ENCODE measurements at places on chromosomes 6 and 20.

- no peak for DNase-seq
These were observed 1.4 kb upstream of the RRBP1 start for GRCh38 chr20:17683218-17684076.

GRCh38 chr20:10454151-10454750, 19.1 kb downstream of the SLX4IP start:
- DNase-seq, result no peak

DNA sequence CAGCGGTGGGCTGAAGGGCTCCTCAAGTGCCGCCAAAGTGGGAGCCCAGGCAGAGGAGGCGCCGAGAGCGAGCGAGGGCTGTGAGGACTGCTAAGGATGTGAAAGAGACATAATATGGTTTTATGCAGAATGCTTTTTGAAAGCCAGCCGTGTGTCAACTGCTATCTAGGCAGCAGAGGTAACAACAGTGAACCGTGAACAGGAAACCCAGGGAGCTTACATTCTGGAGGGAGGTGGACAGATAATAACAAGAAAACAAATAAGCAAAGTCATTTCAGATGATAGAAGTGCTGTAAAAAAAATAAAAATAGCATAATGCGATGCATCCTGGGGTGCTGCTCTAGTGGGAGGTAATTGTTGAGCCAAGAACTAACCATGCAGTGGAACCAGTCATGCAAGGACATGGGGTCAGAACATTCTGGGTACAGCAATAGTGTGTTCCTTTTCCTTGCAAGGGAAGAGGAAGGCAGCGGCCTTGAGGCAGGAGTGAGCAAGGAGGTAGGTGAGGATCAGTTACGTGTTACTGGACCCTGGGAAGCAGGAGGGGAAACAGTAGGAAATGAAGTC, 134.4 kb upstream of the TMEM170B start:
- DNase-seq, result no peak

GRCh38 chr6:57159127-57159526, 13.0 kb upstream of the BAG2 start:
- no peak for DNase-seq

- no peak for DNase-seq
These were observed 2.2 kb downstream of the SLC22A2 start for GRCh38 chr6:160256445-160256844.

DNA sequence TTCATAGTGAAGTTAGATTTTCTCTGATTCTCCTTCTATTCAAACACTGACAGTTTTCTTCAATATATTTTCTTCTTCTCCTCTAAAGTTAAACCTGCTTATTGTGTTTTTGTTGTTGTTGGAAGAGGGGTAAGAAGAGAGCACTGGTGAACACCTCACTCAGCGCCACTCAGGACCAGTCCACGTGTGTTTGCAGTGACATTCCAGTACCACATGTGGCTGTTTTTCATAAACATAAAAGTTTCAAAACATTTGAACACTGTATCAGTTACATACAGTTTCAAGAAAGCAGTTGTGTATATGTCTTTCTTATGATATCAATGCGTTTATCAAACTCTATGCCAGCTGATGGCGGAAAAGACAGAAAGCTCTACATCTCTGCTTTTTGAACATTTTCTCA, 86.7 kb downstream of the HMGCLL1 start:
- no peak for DNase-seq

DNA sequence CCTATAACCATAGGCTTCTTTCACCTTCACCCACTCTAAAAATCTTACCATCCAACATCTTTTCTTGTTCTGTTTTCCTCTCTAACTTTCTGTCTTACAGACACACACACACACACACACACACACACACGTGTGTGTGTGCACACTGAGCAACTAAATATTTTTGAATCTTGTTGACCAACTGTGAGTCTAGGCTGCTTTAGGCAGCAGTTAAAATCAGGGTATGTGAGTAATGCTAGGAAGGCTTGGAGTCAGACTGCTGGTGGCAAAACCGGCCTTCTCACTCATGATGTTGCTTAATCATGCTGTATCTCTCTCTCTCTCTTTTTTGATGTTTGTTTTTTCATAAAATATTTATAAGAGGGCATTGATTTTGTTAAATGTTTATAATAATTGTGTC, 103.1 kb upstream of the TBX18 start:
- no peak for DNase-seq

DNA sequence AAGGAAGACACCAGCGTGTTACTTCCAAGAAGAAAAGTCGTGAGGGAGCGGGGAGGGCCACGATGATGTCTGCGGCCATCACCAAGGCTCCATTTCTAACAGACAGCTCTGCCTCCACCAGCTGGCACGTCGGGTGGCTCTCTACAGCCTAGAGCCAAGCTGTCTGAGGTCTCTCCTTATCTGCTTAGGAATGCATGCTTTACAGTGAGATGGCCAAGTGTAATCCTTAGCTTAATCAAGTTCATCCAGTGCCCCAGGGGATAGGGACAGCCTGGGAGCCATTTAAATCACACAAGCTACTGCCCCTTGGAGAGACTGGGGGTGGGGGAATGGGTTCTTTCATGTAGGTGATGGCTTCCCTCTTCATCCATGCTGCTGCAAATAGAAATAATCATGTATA, 213.8 kb upstream of the CST7 start:
- DNase-seq, result no peak

DNA sequence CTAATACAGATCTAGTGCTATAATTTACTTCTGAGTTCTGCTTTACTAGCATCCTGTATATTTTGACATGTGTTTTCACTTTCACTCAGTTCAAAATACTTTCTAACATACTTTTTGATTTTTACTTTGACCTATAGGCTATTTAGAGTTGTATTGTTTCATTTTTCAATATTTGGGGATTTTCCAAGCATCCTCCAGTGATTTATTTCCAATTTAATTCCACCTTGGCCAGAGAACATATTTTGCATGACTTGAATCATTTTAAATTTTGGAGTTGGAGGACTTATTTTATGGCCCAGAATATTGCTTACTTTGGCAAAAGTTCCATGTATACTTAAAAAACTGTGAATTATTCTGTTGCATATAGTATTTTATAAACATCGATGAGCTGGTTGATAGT, 1215.6 kb upstream of the MAP3K7 start:
- DNase-seq, result no peak

DNA sequence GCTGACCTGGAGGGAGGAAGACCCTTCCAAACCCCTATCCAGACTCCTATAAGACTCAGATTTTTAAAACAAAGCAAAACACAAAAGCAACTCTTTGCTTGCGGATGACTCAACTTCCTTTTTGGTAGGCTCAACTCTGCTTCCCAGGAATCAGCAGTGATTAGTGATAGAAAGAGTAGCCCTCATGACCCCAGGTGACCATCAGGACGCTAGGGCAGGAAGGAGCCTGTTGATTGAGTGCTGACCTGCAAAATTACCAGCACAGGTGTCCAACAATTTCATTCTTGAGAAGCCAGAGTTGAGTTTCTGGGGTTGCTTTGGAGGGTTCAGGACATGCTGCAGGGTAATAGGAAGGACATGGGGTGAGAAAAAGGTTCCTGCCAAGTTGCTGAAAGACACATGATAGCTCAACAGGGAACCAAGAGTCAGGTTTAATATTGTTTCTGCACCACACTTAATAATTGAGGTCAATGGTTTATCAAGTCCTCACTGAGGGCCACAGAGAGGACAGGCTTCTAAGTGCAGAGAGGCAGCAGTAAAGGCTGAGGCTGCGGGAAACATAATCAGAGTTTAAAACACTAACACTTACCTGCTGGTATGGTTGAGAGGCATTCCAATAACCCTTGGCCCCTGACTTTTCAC, 67.4 kb upstream of the BMP2 start:
- DNase-seq, result no peak

GRCh38 chr6:122491919-122492555, 20.4 kb upstream of the SERINC1 start:
- DNase-seq, result peak; percentile 73

GRCh38 chr6:91822581-91822980, 1235.7 kb upstream of the MAP3K7 start:
- DNase-seq, result no peak

- DNase-seq, result no peak
These were observed 4.3 kb downstream of the PSMG4 start for GRCh38 chr6:3263096-3263495.

- no peak for DNase-seq
These were observed 2.4 kb downstream of the COL20A1 start for GRCh38 chr20:63295422-63295821.

DNA sequence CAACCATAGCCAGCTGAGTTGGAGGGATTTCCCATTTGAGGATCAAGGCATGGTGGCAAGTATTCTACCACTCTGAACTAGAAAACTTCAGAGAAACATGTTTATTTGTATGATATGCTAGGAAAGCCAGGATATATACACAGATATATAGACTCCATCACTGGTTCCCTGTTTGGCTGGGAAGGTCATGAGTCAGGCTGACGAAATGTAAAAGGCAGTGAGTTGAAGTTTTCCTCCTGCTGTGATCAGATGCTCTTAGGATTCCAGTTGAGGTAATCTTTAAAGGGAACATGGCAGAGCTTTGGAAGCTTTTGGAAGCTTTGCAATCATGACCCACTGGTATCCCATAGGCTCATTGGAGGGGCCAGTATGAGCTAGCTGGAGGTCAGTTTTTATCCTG, 1369.1 kb downstream of the EPHA7 start:
- DNase-seq, result no peak

DNA sequence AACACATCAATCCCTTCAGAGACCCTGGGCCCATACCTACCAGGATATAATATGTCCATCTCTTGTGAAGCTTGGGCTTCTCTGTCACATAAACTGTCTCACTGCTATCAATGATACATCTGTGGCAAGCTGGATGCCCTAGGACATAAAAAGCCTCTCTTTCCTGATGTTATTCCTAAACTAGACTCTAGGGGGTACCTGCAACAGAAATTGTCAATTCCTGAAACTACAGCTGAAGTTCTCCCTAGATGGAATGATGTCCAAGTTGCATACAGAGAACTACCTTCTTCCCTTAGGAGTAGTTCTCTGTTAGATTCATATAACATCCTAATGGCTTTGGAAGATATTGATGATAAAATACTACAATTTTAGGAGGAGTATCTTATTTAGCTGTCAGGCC, 35.8 kb downstream of the TBX18 start:
- no peak for DNase-seq

DNA sequence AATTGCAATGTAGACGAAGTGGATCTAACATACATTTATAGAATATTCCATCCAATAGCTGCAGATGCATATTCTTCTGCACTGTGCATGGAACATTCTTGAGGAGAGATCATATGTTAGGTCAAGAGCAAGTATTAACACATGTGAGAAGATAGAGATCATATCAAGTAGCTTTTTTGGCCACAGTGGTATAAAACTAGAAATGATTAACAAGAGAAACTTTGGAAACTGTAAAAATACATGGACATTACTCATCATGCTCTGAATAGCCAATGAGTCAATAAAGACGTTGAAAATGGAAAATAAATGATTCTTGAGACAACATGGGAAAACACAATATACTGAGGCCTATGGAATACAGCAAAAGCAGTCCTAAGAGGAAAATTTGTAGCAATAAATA, 94.2 kb downstream of the STXBP5 start:
- no peak for DNase-seq

- no peak for DNase-seq
These were observed 208.8 kb upstream of the TAB2 start for GRCh38 chr6:149108749-149109100.

DNA sequence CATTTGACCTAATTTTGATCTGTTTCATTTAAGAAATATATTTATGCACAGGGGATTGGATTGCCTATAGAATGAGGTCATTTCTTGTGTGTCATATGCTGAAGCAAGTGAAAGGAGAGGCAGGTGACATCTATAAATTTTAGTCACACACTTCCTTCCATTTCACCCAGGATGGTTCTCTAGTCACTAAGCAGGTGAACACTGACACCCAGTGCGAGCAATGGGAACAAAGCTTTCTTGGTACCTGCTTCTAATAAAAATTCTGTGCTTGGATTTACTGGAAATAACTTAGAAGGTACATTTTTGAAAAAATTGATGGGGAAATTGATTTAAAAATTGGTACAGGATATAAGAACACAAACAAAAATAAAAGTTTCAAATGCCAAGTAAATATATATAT, 66.9 kb upstream of the MC3R start:
- no peak for DNase-seq

DNA sequence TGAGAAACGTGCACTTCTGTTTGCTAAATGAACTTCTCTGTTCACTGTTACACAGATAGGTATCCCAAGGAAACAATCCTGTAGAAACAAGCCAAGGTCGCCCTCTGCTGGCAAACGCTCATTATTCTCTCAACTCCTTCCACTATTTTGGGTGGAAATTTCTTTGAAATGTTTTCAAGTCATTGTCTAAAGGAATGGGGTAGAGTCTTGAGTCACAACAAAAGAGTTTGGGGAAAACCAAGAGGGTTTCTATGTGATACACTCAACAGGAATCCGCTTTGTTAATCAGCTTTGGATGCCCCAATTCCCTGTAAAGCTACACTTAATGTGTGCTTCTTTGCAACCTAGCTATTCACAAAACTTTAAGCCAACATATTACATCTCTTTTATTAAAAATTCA, 4.6 kb upstream of the RAE1 start:
- peak; percentile 72 for DNase-seq

DNA sequence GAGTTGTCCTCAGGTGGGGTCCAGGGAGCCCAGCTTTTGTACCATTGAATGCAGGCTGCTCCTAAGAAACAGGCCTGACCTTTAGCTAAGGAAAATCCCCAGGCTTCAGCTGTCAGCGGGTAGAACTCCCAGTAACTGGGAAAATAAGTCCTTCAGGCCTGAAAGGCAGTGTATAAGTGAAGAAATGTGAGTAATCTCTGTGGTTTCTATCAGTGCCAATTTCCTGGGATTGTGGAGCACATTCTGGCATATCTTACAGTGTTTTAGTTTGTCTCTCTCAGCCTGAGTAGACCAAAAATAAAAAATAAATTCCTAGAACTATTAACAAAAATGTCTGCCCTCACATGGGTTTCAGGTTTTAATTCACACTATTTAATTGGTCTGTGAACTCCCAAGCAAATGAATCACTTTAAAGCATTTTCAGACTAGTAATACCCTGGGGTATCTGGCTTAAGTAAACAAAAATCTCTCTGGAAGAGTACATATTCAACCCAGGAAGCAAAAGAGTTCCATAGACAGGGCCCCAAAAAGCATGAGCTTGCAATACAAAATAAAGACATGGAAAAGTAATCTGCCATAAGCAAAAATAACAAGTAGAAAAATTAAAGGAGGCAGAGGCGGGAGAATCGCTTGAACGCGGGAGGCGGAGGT, 566.2 kb upstream of the NOX3 start:
- DNase-seq, result no peak

GRCh38 chr6:19795211-19795610, 42.0 kb upstream of the ID4 start:
- DNase-seq, result no peak

GRCh38 chr6:82264824-82265223, 17.3 kb upstream of the IBTK start:
- no peak for DNase-seq
